NCI-H1417 (cell line): ENCODE measurements at places on chromosomes 1 and 21.
A peak's percentile ranks its signal among the peaks of the same experiment; 100 is the strongest.

DNA sequence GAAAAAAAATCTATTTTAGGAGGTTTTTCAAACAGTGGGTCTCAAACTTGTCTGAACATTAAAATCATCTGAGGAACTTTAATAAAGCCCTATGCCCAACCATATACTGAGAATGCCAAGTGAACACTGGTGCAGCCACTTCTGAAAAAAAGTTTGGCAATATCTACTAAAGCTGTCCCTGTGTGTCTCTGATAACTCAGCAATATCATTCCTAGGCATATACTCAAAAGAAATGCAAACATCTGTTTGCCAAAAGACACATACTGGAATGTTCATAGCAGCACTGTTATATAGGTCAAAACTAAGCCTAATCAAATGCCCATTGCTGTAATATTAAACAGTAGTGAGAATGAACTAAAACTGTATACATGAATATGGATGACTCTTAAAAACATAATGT lies 74.2 kb upstream of the RGS4 start:
- no peak for DNase-seq

DNA sequence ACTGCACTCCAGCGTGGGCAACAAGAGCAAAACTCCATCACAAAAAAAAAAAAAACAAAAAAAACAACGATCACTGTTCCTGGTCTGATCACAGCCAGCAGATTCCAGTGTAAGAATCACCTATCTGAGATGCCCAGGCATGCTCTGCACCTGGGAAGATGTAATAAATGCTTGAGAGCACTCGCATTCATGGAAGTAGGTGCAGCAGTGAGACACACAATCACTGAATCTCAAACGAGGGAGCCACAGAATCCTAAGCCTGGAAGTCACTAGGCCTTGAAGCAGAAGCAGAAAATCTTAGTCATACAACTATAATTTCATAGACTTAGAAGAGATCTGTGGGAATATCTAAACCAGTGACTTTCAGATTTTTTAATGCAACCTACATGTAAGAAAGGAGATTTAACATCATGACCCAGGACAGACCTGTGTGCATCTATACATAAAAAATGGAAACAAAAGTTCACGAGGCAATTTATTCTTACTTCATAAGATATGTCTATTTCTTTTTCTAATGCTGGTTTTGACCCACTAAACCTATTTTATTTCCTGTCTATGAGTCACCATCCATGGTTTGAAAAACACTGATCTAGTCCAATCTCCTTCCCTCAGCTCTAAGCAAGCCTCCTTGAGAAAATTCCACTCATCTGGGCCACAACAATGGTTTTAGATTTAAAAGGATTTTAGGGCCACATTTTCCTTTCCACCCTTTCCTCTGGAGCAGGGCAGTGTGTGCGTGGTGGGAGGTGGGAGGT lies 30.4 kb downstream of the RIMS3 start:
- no peak for DNase-seq

DNA sequence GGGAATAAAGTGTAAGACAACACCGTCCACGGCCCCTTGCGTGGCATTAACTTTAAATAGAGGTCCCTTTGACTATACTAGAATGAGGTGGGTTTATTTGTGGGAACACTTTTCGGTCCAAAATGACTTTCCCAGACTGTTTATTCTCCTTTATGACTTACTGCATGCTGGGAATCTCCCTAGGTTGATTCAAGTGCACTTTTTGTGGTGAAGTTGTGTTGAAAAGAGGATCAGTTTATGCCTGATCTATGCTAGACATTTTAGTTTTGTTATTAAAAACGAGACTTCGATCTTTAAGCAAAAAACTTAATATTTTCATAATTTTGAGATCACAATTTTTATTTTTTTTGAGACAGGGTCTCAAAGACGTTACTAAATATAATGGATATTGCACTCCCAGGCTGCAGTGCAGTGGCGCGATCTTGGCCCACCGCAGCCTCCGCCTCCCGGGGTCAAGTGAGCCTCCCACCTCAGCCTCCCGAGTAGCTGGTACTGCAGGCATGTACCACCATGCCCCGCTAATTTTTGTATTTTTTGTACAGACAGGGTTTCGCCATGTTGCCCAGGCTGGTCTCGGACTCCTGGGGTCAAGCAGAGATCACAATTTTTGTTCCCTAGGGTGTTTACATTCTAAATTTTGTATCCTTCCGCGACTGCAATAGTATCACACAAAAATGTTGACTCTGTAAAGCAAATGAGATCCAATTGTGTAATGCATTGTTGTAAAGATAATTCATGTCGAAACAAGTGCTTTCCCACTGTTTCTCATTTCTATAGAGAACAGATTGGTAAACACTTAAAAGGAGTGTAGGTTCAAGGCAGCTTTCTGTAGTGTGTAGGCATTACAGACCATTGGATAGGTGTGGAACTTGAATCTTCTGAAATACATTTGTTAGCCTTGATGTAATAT lies 1.6 kb downstream of the CDC42 start:
- DNase-seq: peak; percentile 29

DNA sequence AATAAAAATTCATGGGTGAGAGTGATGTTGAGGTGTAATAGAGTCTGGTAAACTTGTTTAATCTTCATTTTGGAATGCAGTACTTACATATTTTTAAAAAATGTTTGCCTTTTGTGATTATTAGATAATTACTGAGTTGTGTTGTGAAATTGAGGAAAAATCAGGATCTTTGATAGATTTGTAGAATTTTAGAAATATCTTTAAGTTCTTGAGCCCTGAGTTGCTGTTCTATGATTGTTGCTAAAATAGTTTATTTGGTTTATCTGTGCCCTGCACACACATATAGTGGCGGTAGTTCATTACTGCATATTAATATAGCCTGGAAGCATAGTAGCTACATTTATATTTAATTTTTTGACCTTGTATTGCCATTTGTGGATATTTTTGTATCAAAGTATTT lies 1.6 kb downstream of the B3GALT2 start:
- DNase-seq: no peak

DNA sequence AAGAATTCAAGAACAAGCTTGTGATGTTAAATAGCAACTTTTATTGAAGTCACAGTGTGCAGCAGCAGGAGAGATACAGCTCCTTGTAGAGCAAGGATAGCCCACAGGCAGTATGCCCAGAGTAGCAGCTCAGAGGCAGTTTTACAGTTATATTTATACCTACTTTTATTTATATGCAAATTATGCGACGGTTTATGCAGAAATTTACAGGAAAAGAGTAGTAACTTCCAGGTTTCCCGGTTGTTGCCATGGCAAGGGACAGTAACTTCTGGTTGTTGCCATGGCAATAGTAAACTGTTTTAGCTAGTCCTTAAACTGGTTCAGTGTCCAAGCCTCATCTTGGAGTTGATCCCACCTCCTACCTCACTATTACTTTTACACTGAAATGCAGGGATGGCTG lies 344.6 kb upstream of the LYPLAL1 start:
- no peak for DNase-seq

- DNase-seq: no peak
Measured at GRCh38 chr1:227895828-227896685, 51.7 kb downstream of the WNT9A start.

DNA sequence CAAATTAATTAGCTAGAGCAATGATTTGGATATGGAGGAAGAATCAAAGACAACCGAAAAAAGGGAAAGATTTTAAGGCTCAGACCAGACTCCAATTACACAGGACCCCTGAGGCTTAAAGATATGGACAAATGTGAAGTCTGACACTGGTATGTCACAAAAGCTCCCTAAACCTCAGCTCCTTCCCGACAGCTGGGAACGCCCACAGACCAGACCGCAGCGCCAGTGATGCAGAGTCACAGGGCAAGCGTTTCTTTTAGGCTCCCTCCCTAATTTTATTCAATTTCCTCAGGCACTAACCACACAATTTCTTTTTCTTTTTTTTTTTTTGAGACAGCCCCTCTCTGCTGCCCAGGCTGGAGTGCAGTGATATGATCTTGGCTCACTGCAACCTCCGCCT lies 40.2 kb downstream of the NID1 start:
- no peak for DNase-seq

DNA sequence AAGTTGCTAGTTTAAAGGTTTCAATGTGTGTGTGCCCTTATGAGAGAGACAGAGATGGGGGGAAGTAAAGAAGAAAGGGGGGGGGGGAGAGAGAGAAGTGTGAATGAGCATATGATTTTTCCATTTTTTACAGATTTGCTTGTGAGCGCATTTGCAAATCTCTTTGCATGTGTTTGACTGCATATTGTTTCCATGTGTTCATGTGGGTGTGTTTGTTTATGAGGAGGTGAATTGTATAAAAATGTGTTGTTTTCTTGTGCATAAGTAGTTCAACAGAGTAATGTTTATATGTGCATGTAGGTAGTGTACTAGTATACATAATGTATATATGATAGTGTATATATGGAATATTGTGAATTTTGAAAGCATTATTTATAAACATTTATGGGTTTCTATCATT lies 205.9 kb upstream of the SPAG17 start:
- DNase-seq: no peak

- no peak for DNase-seq
Measured at GRCh38 chr1:213858581-213858980, 129.2 kb upstream of the PROX1 start.

GRCh38 chr1:30310966-30311742 lies 412.2 kb downstream of the MATN1 start:
- DNase-seq: no peak

GRCh38 chr1:15152318-15153183 lies 996 bp upstream of the TMEM51 start:
- peak; percentile 87 for DNase-seq

- DNase-seq: no peak
Measured at GRCh38 chr1:199546323-199546722, 481.2 kb upstream of the NR5A2 start.

DNA sequence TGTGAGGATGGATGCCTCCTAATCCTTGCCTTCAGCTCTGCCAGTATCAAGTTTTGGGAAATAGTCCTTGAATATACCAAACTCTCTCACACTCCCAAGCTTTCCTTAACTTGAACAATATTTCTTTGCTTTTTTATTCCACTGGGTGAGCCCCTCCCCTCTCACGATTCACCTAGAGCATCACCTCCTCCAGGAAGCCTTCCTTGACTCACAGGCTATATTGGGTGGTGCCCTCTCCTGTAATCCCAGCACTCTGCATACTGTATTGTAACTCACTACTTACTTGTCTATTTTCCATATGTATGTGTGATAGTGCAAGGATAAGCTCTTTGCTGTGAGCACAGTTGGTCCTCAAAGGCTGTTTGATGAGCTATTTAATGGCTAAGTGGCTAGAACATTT lies 114.7 kb downstream of the PLXNA2 start:
- DNase-seq: no peak

GRCh38 chr1:175145899-175146528 lies 46.6 kb downstream of the KIAA0040 start:
- DNase-seq: no peak

- peak; percentile 5 for DNase-seq
Measured at GRCh38 chr1:23657659-23658275, 33.8 kb upstream of the RPL11 start.

GRCh38 chr21:29329406-29329805 lies 30.7 kb downstream of the BACH1 start:
- DNase-seq: no peak

- DNase-seq: peak; percentile 10
Measured at GRCh38 chr1:160416369-160416768, 16.0 kb downstream of the VANGL2 start.

DNA sequence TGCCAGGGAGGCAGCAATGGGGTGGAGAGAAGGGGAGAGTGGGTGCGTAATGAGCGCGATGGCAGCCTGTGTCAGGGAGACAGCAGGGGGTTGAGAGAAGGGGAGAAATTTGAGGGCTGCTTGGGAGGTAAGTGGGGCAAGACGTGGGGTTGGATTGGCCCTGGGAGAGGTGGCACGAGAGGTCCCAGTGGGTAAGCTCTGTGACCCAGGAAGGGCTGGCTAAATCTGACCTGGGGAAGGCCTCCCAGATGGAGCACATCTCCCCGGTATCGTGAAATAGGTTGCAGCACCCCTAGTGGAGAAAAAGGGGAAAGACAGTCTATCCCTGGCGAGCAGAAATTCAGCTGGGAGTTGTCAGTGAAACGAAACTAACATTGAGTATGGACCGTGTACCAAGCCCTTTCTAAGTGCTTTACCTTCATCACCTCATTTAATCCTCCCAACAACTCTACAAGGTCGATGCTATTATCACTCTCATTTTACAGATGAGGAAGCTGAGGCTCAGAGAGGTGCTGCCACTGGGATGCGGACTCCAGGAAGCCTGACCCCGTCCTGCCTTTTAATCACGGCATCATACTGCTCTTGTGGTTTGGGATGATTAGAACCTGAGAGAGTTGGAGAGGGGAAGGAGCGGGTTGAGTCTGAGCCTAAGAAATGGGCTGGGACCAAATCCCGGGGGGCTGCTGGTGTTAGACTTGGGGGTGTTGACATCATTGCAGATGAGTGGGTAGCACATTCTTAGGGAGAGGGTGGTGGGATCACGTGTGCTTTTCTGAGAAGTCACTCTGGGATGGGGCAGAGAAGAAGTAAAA lies 56.6 kb upstream of the RPL11 start:
- DNase-seq: peak; percentile 83

GRCh38 chr21:46322351-46323226 lies 1.1 kb downstream of the C21orf58 start:
- DNase-seq: peak; percentile 69

DNA sequence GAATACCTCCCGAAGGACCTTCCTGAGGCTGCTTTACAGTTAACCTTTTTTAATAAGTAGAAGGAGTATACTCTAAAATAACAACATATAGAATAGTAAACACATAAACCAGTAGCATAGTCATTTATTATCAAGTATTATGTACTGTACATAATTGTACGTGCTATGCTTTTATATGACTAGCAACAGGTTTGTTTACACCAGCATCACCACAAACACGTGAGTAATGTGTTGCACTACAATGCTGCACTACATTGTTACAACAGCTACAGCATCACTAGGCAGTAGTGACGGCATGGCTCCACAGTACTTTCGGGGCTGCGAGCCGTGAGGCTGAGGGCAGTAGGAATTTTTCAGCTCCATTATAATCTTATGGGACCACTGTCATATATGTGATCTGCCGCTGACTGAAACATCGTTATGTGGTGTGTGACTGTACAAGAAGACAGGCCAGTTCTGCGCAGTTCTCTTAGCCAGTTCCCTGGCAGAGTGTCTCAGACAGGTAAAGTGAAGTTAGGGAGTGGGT lies 82.8 kb upstream of the LRRC8D start:
- DNase-seq: no peak

- DNase-seq: no peak
Measured at GRCh38 chr1:56975446-56975845, 9.6 kb upstream of the C8B start.

DNA sequence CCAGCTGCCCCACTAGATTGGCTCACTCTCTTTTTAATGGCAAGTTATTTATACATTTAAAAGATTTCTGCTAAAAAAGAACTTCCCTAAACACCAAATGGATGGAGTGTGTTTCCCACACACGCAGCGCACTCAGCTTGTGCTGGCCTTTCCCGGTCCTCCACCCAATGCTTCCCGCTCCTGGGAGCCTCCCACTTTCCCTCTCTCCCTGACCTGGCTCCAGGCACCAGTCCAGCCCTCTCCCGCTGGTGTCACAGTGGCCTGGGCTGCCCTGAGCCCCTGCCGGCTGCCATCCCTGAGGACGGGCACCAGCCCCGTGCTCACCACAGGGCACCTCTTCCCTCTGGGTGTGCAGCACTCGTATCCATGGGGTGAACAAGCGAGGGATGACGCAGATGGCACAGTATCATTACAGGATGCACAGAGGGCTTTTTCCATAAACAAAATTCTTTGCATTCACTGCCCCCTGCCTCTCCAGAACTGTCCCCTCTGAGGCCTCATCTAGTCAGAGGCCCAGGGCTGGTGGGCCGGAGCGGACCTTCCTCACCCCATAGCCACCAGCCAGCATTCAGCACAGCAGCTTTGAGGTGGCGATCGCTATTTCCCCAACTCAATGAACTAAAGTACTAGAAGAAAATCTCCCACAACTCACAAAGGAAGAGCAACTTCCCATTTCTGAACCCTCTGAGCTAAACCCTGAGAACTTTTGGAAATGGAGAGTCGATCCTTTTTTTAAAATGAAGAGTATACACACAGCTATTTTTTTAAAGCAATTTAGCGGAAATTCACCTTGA lies 68.5 kb downstream of the SLC37A1 start:
- no peak for DNase-seq
